SJSA1 (cell line): ENCODE measurements at places on chromosomes 1 and 21. TPM values are rescaled to one million over a fixed set of nuclear protein-coding genes. Genes with fewer than 3 reads are reported as not detected.

The TTC24 gene
- not detected in 2 replicates for total RNA-seq

The OR2L8 gene
- total RNA-seq: not detected in 2 replicates

The ETV3L gene
- total RNA-seq: not detected in 2 replicates

The HLX gene
- total RNA-seq: 5.2 and 8.3 TPM in 2 replicates

The SRRM1 gene
- total RNA-seq: 30.1 and 35.9 TPM in 2 replicates

The SMCP gene
- not detected in 2 replicates for total RNA-seq

The SGIP1 gene
- total RNA-seq: 0.41 and 2.8 TPM in 2 replicates

The NBPF3 gene
- 40.4 and 44.8 TPM in 2 replicates for total RNA-seq
